ENCODE measurements at places on chromosomes 6 and 20.

- no peak for DNase-seq
These were observed 20.2 kb upstream of the RREB1 start for GRCh38 chr6:7087491-7087979.

DNA sequence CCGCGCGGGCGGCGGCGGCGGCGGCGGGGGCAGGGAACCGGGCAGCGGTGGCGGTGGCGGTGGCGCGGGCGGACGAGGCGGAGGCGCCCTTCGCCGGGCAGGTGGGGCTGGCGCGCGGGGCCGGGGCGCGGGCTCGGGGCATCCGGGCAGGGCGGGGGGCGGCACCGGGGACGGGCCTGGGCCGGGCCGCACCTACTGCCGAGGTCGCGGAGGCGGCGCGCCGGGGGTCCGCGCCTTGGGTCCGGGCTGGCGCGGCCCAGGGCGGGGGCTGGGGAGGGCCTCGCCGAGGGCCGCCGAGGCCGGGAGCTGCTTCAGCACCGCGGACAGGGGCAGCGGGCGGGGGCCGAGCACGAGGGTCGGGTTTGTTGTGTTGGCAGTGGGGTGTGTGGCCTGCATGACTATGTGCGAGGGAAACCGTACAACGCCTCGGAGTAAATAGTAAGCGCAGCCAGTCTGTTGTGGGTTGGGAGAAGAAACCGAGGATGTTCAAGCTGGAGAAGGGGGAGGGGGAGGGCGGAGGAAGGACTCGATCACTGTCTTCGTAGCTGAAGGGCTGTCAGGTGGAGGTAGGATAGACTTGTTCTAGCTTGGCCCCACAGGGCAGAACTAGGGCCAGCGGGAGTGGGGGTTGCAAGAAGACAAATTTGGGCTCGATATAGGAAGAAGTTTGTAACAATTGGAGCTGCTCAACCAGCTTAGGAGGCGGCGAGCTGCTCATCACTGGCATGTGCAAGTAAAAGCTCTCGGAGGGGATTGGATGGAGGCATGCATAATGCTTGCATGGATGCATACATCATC lies 593 bp downstream of the MMP24 start:
- no peak for DNase-seq

DNA sequence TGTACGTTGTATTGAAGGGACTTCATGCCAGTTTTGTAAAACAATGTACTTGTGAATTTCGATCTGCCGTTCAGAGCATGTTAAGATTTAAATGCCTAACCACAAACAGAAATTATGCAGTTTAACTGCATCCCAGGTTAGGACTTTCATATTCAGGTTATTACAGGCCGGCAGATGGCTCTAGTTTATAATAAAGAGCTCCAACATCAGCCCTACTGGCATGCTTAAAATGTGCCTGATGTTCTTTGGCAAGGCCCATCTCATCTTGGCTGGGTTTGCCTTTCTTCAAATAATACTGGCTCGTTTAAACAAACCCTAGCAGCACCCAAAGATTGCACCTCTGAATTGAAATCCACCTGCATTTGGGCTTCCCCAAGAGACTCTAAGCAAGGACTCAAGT lies 169.3 kb upstream of the RIN2 start:
- no peak for DNase-seq

- DNase-seq: no peak
These were observed 3.1 kb downstream of the FYN start for GRCh38 chr6:111870051-111870741.
